NCI-H524 (cell line): ENCODE measurements at places on chromosomes 2 and 18.
A peak's percentile ranks its signal among the peaks of the same experiment; 100 is the strongest.

DNA sequence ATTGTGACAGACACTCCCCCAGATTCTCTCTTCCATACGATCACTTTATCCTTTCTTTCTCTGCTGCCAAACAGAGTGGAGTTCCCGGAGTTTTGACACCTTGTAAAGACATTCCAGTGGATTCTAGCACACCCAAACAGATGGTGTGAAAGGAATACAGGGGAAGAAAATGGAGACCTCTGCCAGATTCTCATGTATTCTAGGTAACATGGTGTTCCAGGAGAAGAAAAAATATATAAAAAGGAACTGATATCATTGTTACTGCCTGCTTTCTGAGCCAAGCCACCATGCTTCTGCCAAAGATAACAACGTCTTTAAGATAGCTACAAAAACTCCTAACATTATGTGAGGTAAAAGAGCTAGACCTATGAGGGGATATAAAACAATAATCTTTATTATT, 136.5 kb downstream of the TXNL1 start:
- DNase-seq: no peak

DNA sequence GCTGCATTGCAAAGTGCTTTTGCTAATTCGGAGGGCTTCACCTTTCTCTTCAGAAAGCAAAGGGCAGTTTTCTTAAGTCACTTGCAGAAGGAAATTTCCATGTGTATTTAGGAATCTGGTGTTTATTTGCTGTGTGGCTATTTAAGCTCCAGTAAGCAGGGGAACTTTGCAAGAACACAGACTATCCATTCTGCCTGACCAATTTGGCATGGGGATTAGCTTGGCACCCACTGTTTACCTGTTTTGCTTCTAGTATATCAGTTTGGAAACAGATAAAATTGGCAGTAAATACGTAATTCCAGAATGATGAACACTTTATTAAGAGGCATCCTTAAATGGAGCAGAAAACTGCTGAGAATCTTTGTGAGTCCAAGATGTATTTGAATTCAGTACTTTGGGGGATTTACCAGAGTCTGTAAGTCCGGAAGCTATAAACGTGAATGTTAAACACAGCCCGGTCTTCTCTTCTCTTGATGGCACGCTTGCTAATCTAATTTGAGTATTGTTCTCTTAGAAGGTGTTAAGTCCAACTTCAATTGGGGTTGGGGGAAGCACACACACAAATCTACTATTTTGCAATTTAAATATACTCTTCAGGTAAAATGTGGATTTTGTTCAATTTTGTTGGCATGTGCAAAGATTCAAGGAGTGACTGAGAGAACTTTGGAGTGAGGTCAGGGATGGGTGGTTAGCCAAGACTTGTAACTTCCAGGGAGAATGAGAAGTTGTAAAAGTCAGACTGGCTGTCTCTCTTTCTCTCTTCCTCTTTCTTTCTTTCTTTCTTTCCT, 650 bp downstream of the ACKR3 start:
- DNase-seq: no peak

GRCh38 chr2:28234807-28235206, 157.9 kb upstream of the FOSL2 start:
- no peak for DNase-seq

DNA sequence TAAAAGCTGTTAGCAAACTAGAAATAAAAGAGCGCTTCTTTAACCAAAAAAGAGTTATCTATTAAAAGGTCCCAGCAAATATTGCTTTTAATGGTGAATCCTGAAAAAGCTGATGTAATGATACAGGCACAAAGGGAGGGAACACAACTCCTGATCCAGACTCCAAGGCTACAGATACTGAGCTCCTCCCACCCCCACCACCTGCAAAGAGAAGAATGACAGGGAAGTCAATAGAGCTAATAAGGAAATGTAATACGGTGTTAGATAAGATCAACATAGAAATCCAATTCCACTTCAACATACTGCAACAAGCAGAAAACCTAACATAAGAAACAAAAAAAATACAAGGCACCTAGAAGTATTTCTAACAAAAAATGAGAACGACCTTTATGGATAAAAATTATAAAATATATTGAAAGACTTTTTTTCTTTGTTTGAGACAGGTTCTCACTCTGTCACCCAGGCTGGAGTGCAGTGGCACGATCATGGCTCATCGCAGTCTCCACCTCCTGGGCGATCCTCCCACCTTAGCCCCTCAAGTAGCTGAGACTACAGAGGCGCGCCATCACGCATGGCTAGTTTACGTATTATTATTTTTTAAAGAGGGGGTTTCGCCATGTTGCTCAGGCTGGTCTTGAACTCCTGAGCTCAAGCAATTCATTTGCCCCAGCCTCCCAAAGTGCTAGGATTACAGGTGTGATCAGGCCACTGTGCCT, 192.2 kb downstream of the HDAC4 start:
- no peak for DNase-seq

DNA sequence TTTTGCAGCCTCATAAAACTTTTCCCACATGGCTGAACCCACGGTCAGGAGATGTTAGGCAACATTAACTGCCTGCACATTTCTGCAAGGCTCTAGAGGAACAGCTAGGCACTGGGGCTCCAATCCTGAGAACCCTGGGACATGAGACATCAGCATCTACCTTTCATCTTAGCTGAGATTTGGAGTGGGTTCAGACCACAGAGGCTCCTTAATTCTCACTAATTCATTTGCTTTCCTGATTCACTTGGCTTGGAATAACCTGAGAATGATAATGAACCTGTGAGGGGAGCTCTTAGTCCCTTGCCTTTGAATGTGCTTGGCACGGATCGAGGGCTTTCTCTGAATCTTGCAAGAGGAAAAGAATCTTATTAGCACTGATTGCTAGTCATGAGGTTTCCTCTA, 266.2 kb downstream of the FIGN start:
- DNase-seq: no peak

GRCh38 chr2:199928626-199929025, 17.5 kb downstream of the C2orf69 start:
- DNase-seq: no peak

GRCh38 chr2:230904856-230905447, 20.1 kb downstream of the GPR55 start:
- DNase-seq: no peak

GRCh38 chr2:220281771-220282170, 654.3 kb downstream of the SLC4A3 start:
- no peak for DNase-seq

DNA sequence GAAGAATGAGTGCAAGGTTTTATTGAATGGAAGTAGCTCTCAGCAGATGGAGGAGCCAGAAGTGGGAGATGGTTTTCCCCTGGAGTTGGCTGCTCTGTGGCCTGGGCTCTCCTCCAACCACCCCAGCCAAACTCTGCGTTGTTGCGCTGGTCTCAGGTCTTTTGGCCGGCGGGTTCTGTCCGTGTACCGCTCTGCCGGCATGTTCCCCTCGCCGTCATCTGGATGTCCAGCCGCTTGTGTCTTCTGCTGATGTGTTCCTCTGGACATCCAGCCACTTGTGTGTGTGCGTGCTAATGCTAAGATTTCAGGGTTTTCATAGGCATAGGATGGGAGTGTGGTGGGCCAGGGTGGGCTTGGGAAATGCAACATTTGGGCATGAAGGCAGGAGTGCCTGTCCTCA, 1311.3 kb upstream of the TMEFF2 start:
- DNase-seq: no peak

DNA sequence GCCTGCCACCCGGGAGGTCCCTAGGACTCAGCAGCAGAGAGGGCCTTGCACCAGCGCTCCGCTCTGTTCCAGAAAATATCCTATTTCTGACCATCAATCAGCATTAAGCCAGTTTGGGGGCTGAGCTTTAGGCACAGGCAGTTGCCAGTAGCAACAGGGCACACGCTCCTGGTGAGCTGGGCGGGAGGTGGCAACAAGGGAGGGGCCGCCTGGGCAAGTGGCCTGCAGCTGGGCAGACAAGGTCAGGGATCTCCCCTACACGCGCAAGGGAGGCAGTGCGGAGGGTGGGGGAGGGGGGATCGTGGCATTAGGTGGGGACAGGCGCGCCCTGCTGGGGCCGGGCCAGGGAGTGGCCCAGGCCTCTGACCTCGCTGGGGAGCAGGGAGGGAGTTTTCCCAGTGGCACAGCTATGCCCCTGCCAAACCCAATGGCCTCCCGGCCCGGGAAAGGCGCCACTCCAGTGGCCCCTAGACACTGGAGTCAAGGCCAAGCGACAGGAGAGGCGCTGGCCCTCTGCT, 302.8 kb downstream of the NCKAP5 start:
- DNase-seq: peak; percentile 88

GRCh38 chr2:15731213-15731888, 139.7 kb downstream of the DDX1 start:
- no peak for DNase-seq

- no peak for DNase-seq
These were observed 25.6 kb upstream of the TOGARAM2 start for GRCh38 chr2:28955467-28955866.
